ENCODE measurements at places on chromosomes 13 and 19.

DNA sequence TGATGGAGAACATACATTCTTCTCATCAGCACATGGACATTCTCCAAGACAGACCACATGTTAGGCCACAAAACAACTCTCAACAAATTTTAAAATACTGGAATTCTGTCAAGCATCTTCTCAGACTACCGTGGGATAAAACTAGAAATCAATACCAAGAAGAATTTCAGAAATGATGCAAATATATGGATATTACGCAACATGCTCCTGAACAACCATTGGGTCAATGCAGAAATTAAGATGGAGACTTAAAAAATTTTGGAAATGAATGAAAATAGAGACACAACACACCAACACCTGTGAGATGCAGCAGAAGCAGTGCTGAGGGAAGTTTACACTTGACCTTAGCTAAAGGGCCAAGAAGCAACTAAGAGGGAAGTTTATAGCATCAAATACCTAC, 162.8 kb downstream of the CACNA1A start:
- DNase-seq: no peak

DNA sequence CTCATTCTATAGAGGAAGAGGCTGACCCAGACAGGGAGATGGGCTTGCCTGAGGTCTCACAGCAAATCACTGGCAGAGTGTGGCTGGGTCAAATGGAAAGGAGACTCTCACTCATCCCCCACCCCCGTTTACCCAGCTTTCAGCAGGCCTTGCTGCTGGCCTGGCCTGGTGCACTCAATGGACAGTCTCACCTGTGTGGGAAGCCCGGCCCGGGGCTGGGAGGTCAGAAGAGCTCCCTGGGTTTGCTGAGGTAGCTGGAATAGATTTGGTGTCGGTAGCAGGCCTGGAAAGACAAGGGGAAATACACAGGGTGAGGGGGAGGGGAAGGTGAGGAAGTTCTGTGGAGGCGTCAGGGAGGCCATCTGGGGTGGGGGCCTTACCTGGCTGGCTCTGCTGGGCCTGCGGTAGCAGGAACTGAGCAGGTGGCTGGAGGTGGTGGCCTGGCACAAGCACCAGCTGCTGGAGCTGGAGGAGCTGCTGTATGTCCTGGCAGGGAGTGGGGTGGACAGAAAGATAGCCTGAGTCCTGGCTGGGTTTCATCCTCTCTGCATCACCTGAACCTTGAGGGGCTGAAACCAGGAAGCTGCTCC, 23.5 kb downstream of the ZNF574 start:
- DNase-seq: no peak

DNA sequence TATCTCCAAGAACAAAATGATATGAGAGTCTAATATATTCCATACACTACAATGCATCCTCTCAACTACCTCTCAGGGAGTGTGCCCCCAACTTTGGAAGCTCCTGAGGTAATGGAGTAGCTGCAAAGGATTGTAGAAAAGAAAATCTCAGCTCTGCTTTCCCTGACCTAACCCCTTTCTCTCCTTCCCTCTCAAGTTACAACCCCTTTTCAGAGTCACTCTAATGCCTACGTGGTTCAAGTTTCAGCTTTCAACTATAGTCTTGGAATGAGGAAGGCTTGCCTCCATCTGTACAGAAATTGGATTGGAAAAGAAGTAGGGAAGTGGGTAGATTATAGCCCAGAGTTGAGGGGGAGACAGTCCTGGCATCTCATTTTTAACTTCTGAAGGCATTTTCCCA, 256.0 kb downstream of the PCDH9 start:
- DNase-seq: no peak

- no peak for DNase-seq
These were observed 20.3 kb downstream of the AXL start for GRCh38 chr19:41239363-41239762.

DNA sequence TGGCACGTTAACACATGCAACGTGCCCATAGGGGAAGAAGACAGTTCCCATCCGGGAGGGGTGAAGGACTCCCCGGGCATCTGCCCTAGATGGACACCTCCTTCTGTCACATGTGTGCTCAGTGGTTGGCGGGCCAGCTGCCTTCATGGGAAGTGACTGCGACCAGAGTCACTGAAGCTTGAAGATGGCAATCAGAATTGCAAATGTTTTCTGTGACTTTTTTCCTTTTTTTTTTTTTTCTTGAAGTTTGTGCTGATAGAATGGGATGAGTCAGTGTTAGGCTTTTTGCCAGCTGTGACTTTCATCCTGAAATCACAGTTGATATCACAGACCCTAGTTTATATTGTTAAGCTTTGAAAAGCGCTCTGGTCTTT, 109.2 kb upstream of the MCF2L start:
- DNase-seq: no peak

DNA sequence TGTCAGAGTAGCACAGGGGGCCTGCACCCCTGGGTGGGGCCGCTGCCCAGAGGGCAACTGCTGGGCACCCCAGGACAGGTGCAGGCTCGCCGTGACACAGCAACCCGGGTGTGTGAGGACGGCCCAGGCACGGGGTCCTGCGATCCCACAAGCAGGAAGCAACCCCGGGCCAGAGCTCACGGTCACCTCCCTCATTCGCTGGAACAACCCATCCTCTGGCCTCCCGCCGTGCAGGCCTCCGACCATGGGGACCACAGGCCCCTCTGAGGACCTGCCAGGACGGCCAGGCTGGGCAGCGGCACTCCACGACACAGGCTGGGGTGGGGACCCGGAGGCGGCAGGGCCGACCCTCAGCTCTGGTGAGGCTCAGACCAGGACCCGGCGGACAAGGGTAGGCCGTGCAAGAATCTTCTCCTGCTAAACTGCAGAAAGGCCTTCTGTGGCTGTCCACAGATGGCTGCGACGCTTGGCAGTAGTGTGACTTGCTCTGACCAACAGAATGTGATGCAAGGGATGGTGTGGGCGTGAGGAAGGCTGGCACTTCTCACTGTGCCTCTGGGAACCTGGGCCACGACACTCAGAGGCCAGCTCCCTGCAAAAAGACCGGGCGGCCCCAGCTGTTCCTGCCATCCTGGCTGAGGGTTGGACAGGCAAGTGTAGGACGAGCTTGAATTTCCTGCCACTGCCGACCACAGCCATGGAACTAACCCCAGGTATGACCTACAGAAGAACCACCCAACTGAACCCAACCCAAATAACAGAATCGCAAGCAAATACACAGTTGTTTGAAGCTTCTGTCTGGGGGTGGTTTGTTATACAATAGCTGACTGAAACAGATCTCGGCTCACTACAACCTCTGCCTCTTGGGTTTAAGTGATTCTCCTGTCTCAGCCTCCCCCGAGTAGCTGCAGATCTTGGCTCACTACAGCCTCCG, 26.5 kb downstream of the PIP5K1C start:
- no peak for DNase-seq

GRCh38 chr13:94309576-94309975, 169.9 kb downstream of the DCT start:
- DNase-seq: no peak

- DNase-seq: no peak
These were observed 5.0 kb downstream of the PBX4 start for GRCh38 chr19:19613506-19613905.

GRCh38 chr19:33470686-33471085, 50.9 kb downstream of the PEPD start:
- DNase-seq: no peak

DNA sequence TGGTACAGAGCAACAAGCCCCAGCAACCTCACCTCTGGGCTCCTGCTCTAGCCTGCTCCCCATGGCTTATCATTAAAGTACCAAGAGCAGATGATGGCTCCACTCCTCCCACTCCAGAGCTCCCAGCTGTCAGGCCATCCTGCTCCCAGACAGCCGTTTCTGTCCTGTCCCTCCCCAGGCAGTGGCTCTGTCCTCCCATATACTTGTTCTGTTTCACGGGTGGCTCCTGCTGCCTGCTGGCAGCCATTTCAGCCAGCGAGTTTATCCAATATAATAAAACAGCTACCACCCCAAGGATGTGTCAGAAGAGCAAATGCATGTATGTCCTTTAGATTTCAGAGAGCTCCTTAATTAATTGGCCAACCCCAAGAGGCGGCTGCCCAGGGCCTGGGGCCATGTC, 79.4 kb upstream of the VSTM2B start:
- DNase-seq: no peak

DNA sequence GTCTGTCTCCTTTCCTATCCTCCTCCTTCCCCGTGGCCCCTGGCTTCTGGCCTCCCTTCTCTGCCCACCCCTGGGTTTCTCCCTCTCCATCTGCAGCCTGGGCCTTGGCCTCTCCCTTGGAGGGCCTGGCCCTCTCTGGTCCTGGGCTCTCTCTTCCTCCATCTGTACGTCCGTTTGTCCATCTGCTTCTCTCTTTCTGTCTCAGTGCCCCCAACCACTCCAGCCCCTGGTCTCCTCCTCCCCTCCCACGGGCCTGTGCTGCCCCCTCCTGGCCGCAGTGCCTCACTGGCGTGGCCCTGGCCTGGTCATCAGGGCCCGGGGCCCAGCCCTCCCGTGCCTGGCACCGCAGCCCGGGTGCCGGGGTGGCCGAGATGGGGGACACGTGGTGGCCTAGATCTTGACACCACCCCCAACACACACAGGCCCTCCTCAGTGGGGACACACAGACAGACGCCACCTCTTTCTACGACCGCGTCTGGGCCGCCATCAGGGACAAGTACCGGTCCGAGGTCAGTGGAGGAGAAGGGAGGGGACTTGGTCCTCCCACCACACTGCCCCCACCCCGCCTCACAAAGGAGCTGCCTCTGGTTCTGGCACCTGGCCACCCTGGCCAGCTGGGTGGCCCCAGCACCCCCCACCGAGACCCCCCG, 11.3 kb downstream of the PRKCSH start:
- DNase-seq: peak; percentile 38

- no peak for DNase-seq
These were observed 13.4 kb downstream of the CAPS start for GRCh38 chr19:5927441-5927821.

- DNase-seq: no peak
These were observed 56.2 kb upstream of the ARHGEF7 start for GRCh38 chr13:111058796-111059506.

- no peak for DNase-seq
These were observed 113.7 kb downstream of the DNAJC15 start for GRCh38 chr13:43136920-43137575.

- no peak for DNase-seq
These were observed 16.4 kb downstream of the FREM2 start for GRCh38 chr13:38703255-38703654.

GRCh38 chr19:1985588-1986356, 29.7 kb downstream of the BTBD2 start:
- DNase-seq: no peak

DNA sequence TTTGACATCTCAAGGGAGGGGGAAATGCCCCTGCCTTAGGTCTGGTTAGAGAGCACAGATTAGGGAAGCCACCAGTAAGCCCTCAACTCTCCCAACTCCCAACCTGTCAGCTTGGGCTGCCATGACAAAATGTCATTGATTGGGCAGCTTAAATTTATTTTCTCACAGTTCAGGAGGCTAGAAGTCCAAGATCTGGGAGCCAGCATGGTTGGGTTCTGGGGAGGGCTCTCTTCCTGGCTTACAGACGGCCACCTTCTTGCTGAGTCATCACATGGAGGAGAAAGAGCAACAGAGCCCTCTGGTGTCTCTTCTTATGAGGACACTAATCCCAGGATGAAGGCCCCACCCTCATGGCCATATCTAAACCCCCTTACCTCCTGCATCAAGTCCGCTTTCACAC, 24.2 kb downstream of the C19orf12 start:
- DNase-seq: no peak

DNA sequence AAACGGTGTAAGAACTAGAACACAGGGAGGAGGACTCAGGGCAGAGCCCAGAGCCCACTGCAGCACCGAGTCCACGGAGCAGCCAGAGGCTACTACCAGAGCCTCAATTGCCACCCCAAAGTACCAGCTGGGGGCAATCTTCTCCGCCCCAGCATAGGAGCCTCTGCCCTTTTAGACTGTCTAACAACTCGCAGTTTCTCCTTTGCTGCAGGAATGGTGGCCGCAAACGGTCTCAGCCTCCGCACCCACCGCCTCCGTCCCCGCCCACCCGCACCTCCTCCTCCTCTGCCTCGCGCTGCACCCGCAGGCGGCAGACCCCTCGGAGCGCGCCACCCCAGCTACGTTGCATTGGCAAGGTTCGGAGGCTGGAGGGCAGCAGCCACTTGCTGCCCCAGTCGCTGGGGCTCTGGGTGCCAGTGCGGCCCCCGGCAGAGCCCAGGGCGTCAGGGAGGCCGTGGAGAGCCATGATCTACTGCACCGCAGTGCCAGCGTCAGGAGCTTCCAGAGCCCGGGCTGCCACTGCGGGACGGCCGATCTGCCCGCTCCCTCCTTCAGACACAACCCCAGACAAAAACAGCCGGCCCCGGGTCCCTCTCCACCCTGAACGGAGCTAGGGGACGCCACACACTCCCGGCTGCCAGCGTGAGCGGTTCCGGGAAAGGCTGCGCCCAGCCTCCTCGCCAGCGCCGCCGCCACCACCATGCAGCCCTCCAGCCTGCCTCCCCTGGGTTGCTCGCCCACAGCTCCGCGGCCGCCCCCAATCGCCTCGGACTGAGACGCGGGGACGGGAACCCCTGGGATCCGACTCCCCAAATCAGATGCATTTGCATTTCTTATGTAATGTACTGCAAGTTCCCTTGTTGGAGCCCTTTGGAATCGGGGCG, 1.8 kb downstream of the FGF14 start:
- DNase-seq: no peak

DNA sequence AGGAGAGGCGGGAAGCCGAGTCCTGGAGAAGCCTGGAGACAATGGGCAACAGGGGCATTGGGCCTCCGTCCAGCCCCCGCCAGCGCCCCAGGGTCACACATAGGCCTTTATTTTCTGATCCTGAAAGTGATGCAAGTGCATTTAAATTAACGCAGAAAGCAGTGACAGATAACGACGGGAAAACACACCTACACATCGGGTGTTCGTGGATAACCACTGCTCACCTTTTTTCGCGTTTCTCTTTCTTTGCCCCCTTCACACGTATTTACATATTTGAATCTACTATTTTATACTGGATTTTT, 30.4 kb upstream of the GRTP1 start:
- no peak for DNase-seq

DNA sequence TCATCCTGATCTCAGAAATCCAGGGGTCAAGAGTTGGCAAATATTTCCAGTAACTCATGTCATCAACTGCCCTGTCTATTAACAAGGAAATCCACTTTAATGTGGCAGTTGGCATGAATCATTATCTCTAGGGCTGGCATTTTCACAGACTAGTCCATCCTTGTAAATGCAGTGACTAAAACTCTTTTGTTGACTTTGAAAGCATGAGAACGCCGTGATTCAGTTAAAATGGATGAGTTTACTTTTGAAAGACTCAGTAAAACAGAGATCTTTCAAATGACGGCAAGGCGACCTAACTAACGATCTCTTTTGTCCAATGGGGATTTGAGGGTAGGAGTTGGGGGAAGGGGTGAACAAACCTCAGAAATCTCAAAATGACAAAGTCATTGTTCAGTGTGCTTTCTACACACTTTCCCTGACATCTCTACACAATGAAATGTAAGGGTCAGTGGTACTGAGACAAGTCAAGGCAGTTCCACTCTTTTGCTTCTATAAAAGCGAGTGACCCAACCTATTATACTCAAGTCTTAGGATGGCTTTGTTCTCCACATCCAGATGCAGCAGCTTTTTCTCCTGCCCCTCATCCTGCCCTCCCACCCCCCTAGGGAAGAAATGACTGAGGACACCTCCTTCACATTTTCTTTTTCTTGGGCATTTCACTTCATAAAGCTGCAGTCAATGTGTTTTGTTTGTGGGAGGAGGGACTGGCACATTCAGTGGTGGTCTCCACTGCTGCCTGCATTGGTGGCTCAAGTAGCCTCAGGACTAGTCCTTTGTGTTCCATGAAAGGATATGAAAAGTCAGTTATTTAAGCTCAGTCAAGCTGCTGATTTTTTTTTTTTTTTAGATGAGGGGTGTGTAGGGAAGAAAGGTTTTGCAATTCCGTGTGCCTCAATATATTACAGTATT, 200.5 kb downstream of the ABCC4 start:
- DNase-seq: no peak

GRCh38 chr13:113272701-113273181, 24.3 kb upstream of the LAMP1 start:
- DNase-seq: no peak

Measured in T follicular helper cell (primary cell).